ENCODE measurements at places on chromosomes 11 and 22.

DNA sequence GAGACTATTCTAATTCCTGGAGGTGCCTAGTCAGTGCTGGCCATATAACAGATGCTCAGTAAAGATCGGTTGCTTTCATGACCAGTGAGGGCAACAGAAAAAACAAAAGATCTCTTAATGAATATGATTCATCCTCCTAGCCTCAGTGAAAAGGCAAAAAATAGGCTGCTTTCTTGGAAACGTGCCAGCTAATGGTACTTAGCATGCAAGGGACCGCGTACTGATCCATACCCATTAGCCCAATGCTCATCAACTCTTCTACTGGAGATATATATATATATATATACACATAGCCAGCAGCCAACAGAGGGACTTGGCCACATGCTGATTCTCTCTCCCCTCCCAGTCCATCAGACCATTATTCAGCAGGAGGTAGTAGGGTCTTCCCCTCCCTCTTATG lies 320.4 kb downstream of the KIRREL3 start:
- DNase-seq, result no peak

DNA sequence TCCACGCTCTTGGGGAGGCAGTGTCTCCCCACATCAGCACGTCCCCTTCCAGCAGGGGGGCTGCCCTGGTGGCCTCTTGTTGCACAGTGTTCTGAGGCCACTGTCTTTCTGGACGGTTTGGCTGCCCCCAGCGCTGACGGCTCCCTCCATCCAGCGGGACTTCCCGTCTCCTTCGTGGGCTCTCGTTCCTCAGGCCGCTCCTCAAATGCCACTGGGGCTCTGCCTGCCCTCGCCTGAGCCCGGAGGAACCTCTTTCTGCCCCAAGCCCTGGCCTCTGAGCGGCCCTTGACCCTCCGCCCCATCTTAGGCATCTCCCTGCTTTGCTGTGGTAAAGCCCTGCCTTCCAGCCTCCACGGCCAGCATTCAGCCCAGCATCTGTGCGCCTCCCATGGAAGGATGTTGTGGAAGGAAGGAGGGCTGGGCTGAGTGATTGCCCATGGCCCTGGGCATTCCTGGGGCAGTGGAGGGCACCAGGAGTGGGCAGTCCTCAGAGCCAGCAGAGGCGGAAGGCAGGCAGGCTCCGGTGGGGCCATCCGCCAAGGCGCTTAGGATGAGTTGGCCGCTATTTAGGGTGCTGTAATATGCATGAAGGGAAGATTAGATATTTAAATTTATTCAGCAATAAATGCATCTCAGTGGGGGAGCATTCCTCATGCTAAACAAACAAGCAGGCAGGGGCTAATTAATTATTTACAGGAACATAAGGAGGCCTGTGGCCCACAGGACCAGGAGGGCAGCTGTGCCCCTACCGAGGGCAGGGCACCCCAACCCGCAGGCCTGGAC lies 17.8 kb downstream of the OTUB1 start:
- no peak for DNase-seq

GRCh38 chr11:1777737-1778136 lies 14.0 kb upstream of the CTSD start:
- DNase-seq, result peak; percentile 43

GRCh38 chr11:40819230-40819629 lies 640.2 kb downstream of the LRRC4C start:
- DNase-seq, result no peak

Measured in mesenteric fat pad (tissue), 1 donor.